ENCODE measurements at places on chromosomes 5 and 9. TPM values are rescaled to one million over a fixed set of nuclear protein-coding genes. Genes with fewer than 3 reads are reported as not detected.

PSMB7 gene
- 126 TPM for total RNA-seq

RANBP3L gene
- not detected for total RNA-seq

GRCh38 chr5:142808878-142809598 lies 38.9 kb downstream of the ARHGAP26 start:
- H3K36me3 ChIP-seq: no peaks in the 10 kb centered on the region
- peaks cover 35% of the 10 kb centered on the region for H3K4me1 ChIP-seq
- H3K27me3 ChIP-seq: no peaks in the 10 kb centered on the region
- no peak for DNase-seq

GRCh38 chr5:109837231-109837861 lies 147.6 kb downstream of the MAN2A1 start:
- H3K4me1 ChIP-seq: no peaks in the 10 kb centered on the region
- no peak overlapping the region for H3K27ac ChIP-seq
- H3K36me3 ChIP-seq: peaks cover 10% of the 10 kb centered on the region
- H3K4me3 ChIP-seq: no peak overlapping the region
- no peak for DNase-seq

TRIM36 gene
- total RNA-seq: not detected

DNA sequence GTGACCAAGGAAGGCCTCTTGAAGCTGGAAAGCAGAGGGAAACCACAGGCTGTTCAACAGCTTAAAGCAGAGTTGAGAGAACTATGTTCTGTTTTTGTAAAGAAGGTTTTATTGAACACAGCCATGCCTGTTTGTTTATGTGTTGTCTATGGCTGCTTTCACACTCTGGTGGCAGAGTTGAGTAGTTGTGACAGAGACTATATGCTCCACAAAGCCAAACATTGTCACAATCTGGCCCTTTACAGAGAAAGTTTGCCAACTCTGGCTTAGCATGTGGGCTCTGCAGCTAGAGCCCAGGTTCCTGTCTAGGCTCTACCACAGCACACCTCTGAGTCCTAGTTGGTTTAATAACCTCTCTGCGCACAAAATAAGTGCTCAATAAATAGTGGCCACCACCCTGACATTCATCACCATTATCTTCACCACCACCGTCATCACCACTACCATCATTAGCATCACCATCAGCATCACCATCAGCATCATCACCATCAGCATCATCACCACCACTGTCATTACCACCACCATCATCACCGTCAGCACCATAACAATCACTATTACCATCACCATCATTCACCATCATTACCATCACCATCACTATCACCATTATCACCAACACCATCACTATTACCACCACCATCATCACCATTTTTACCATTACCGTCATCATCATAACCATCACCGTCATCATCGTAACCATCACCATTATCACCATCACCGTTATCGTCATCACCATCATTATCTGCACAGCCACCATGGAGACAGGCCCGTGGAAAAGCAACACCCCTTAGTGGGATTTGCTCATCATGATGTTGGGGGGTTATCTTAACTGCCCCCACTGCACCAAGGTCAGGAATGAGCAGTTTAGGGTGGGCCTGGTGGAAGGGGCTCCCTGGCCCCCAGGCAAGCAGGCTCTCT lies 18.3 kb downstream of the AKNA start:
- DNase-seq: no peak
- H3K36me3 ChIP-seq: peaks cover 45% of the 10 kb centered on the region
- peak overlapping the region; percentile 4 for H3K27ac ChIP-seq
- peaks cover 86% of the 10 kb centered on the region for H3K4me1 ChIP-seq
- H3K4me3 ChIP-seq: no peak overlapping the region

Data from activated T-cell treated with anti-CD3 and anti-CD28 coated beads, Interleukin-2, amount 50 U/mL, for 72 hours (primary cell).